Right renal pelvis (tissue), 4 donors: ENCODE measurements at places on chromosomes 7 and 10. TPM values are rescaled to one million over a fixed set of nuclear protein-coding genes. Genes with fewer than 3 reads are reported as not detected.

- DNase-seq: no peak
Observed at GRCh38 chr10:118737603-118738302, 17.0 kb downstream of the CACUL1 start.

DNA sequence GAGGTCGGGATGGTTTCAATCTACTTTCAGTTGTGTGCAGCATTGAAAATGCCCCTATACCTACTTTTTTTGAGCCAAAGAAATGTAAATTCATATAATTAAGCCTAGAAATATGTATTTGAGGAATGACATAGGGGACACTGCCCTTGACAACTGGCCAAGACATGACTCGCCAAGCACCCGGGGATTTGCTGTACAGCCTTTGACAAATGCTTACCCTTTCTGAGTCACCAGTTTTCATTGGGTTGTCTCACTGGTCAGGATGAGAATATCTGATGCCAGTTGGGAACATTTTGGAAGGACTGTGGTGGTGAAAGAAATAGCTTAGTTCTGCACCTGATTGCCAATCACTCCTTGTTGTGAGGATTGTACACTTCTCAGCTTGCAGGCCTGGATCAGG is 166.8 kb upstream of the HABP2 start:
- DNase-seq: no peak

GRCh38 chr10:71747039-71747531 is 26.2 kb downstream of the VSIR start:
- DNase-seq: no peak

- DNase-seq: no peak
Observed at GRCh38 chr10:72038458-72039001, 49.8 kb downstream of the SPOCK2 start.

DNA sequence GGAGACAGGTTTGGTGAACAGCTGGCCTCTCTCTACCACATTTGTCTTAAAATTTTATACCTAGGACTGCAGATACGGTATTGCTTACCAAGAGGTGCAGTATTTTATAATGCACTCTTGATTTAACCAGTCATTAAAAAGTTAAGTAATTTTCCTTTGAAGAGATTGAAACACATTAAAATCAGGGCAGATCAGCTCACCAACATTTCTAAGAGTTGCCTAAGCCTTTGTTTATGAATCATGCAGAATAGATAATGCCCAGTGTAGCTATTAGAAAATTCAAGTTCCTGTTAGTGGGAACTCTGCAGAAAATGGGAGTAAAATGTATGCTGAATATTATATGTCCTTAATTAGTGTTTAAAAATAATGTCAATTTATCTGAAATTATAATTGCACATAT is 140.2 kb upstream of the PRPS1L1 start:
- no peak for DNase-seq

DNA sequence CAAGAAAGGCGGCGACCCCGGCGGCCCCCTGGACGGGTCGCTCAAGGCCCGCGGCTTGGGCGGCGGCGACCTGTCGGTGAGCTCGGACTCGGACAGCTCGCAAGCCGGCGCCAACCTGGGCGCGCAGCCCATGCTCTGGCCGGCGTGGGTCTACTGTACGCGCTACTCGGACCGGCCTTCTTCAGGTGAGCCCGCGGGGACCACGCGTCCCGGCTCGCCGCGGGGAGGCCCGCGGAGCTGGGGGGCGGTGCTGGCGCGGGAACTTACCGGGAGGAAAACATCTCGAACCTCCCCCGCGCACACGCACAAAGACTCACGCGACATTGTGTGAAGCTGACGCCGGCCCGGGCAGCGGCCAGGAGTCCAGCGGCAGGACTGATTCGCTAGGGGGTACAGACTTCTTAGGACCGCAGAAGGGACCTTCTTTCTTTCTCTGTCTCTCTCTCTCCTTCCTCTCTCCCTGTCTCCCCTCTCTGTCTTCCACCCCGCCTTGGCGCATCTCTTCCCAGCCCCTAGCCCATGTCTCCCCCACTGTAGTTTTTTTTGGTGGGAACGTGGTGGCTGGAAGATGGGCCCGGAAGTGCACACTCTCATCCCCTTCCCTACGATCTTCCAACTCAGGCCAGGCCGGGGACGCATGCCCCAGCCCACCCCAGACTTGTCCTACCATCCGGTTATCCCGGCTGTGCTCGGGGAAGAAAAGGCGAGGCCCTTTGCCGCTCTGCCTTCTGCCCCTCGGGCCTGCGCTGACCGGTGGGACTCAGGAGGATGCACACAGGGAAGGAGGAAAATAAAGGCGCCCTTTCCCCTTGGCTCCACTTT is 1.2 kb downstream of the EN2 start:
- no peak for DNase-seq

DNA sequence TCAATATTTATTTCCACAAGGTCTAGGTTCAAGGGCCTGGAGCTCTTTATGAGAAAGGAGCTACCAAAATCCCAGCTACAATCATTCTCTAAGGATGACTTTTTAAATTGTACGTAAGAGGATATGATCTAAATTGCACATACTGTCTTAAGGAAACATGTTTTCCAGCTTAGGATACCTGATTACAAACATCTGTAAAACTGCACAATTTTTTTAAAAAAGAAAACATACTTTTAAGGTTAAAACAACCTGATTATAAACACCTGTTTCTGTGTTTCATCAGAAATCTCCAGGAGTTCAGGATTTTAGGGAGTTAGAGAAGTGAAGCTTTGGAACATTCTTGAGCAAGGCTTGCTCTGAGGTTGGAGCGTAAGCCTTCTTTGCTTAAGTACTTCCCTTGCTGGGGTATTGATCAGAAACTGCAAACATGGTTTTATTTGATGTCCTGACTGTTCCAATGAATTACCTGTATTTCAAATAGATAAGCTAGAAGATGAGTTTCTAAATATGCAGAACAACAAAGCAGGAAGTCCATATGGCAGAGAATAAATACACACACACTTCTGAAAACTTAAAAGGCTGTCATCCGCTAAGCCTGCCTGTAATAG is 248.6 kb downstream of the GFRA1 start:
- DNase-seq: no peak

- DNase-seq: no peak
Observed at GRCh38 chr10:129760416-129760815, 203.7 kb downstream of the EBF3 start.

DNA sequence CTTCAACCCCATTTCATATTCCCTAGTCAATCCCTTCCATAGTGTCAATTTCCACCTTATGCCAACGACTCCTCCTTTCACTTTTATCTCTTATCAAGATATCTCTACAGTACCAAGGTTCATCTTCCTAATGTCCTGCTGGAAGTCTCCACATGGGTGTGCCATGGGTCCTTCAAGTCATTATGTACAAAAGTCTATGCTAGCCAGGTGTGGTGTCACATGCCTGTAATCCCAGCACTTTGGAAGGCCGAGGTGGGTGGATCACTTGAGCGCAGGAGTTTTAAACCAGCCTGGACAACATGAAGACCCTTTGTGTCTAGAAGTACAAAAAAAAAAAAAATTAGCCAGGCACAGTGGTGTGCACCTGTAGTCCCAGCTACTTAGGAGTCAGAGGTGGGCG is 47.6 kb downstream of the PRTFDC1 start:
- no peak for DNase-seq

DNA sequence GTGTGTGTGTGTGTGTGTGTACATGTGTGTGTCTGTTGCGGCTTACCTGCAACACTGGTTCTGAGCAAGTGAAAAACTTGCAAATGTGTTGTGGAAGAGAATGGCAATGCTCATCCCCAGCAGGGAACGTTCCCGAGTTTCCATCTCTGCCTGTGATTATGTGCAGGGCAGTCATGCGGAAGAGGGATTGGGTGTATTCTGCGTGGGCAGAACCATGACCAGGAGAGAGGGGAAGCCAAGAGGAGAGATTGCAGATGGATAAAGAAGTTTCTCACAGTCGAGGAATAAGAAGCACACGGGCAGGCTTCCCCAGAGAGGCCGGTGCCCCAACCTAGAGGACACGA is 99.9 kb downstream of the CTBP2 start:
- no peak for DNase-seq

DNA sequence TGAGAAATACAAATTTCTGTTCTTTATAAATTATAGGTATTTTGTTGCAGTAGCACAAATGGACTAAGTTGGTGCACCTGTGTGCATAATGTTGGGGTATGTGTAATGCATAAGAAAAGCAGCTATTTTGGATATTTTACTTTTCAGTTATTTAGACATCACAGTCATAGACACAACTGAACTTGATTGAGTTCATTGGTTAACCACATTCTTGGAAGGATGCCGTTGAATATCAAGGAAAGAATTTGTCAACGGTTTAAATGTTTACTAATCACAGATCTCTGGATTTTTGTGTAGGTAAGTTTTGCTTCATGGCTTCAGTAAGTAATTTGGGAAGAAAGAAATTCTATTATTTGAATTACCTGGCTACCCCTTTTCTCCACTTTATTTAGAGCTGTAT is 4.1 kb downstream of the OTUD1 start:
- no peak for DNase-seq

DNA sequence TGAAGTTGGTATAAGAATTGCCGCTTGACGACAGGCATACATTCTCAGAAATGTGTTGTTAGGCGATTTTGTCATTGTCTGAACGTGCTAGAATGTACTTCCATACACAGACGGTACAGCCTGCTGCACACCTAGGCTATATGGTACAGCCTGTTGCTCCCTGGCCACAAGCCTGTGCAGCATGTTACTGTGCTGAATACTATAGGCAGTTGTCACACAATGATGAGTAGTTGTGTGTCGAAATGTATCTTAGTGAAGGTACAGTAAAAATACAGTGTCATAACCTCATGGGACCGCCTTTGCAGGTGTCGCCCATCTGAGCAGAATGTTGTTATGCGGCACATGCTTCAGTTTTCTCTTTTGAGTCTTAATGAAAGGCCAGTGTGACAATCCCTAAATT is 66.5 kb downstream of the SHH start:
- DNase-seq: no peak

- no peak for DNase-seq
Observed at GRCh38 chr7:126780993-126781392, 471.7 kb downstream of the GRM8 start.

DNA sequence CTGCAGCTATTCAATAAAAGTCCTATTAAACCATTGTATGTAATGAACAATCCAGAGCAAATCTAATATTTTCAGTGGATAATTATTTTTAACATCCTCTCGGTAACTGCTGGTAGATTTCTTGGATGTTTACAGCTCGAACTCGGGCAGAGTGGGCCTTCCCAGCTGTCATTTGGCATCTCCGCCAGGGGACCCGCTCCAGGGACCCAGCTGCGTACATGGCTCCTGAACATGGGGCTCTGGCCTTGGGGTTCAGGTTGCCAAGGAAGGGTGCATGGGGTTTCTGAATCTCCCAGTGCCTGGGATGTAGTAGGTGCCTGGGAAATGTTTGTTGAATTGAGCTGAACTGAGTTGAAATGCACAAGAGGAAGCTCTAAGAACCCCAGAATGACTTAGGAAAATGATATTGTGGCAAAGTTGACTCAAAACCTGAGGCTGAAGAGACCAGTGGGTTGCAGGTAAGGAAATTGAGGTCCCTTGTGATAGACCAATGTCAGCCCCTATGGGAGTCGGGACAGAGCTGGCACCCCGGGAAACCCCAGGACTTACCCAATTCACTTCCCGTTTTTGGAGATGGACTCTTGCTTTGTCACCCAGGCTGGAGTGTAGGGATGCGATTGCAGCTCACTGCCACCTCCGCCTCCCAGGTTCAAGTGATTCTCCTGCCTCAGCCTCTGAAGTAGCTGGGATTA is 228.4 kb downstream of the CUX1 start:
- DNase-seq: no peak

GRCh38 chr10:34766811-34767494 is 48.1 kb downstream of the PARD3 start:
- DNase-seq: no peak

DNA sequence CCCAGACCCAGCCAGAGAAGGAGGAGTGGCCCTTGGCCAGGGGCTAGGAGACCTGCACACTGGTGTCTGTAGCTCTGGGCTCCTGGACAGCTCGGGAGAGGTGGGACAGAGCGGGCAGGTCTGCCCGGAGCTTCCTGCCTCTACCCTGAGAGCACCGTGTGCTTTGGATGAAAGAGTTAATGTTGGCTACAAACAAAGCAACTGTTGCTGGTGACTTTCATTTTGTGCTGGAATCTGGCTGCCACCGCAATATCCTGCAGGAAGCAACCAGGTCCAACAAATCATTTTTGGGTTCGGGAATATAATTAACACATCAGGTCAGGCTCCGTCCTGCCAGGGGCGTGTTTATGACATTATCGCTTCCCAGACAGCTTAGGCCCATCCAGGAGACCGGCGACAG is 441.8 kb upstream of the MKI67 start:
- DNase-seq: no peak

GRCh38 chr10:126663880-126664279 is 6.6 kb downstream of the C10orf90 start:
- DNase-seq: no peak

DNA sequence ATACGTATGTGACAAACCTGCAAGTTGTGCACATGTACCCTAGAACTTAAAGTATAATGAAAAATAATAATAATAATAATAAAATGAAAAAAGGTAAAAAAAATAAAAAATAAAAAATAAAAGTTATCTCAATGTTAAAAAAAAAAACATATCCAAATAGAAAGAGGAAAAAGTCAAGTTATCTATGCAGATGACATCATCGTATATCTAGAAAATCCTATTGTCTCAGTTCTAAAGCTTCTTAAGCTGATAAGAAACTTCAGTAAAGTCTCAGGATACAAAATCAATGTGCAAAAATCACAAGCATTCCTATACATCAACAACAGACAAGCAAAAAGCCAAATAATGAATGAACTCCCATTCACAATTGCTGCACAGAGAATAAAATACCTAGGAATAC is 466.6 kb upstream of the PHF14 start:
- DNase-seq: no peak

DNA sequence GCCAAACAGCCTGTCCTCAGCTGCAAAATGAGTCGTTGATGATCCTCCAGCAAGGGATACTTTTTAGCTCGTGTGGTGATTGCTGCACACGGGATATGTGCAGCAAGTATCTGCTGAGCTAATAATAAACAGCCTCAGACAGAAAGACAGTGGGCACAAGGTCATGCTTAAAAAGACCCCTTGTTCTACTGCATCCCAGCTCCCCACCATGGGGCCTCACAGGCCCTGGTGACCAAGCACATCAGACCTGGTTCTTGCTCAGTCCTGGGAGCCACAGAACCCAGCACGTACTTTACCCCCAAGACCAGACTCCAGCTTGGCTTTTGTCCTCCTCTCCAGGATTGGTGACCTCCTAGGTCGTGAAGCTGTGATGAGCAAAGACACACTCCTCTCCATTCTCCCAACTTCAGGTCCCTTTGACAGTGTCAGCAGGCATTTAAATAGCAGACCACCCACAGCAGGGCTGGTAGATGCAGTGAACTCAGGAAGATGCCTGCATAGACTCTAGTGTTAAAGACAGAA is 50.5 kb downstream of the EGFR start:
- no peak for DNase-seq

- no peak for DNase-seq
Observed at GRCh38 chr10:119233821-119234220, 26.4 kb downstream of the GRK5 start.

Gene SFXN2
- 47.7 TPM for polyA plus RNA-seq

Gene SUN3
- polyA plus RNA-seq: not detected

Gene INHBA
- 5.8 TPM for polyA plus RNA-seq

Gene OR9A2
- polyA plus RNA-seq: not detected

Gene GSTO2
- 29.0 TPM for polyA plus RNA-seq

Gene FOXI2
- 2.3 TPM for polyA plus RNA-seq

Gene WNT2
- polyA plus RNA-seq: 0.73 TPM

Gene KNDC1
- 7.2 TPM for polyA plus RNA-seq
